ENCODE measurements at places on chromosomes 5 and 9.

- no peak for DNase-seq
These were observed 141.4 kb downstream of the EBF1 start for GRCh38 chr5:158958021-158958994.

DNA sequence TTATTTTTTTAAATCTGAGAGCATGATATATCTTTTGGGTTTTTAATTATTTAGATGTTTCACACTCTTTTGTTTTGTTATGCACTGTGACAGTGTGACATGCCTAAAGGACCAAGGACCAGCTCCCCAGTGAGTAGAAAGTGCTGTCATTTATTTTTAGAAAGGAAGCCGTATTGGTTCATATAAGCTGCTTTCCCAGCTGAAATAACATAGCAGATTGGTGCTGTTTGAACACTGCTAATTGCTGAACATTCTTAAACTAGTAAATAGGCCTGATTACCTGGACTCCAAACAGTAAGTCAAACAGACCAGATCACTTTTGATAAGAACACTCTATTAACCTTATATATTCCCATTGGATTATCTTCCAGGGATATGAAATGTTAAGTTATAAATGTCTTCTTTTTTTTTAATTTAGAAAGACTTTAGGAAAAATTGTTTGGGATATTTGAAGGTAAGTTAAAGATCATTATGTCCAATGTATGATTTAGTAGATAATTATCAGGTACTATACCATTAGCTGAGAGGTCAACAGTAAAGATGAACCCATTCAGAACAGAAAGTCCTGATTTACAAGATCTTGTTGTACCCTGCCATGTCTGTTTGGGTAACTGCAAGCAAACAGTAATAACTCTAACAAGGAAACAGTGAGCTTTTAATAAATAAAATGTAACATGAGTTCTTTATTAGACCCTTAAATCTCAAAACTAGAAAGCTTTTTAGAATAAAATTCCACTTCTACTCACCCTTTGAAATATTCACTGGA is 27.8 kb upstream of the ELL2 start:
- no peak for DNase-seq

DNA sequence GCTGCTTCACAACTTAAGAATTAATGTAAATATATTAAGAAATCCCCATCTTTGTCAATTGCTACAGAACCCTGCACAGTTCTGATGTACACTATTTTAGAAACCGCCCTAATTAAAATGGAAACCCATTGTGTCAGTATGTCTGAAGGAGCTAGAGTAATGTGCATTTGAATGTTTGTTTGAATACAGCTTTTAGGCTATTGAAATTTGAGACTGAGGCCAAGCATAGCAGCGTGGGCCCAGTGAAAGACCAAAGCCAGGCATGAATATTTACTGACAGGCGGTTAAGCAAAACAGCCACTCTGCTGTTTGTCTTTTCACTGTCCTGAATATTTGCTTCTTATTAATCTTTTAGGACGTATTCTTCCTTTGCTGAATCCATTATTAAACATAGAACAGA is 252.3 kb downstream of the IZUMO3 start:
- DNase-seq = no peak

DNA sequence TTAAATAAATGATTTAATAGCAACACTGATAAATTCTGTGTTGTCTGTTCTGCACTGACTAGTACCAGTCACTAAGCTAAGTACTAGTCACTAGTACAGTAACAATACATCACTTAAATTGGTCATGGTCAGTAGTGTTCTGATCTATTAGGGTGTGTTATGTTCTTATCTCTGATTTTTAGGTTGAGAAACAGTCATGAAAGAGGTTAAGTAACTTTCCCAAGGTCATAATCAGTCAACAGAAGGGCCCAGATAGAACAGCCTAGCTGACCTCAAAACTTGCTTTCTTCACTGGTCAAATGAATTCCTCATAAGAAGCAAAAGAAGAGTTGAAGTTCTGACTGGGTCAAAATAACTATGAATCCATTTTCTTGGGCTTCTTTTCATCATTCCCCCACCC is 1492.7 kb downstream of the MAT2B start:
- DNase-seq = no peak

GRCh38 chr9:83959061-83959460 is 21.0 kb downstream of the HNRNPK start:
- no peak for DNase-seq

- no peak for DNase-seq
These were observed 533.4 kb upstream of the GRIA1 start for GRCh38 chr5:152956943-152957613.

DNA sequence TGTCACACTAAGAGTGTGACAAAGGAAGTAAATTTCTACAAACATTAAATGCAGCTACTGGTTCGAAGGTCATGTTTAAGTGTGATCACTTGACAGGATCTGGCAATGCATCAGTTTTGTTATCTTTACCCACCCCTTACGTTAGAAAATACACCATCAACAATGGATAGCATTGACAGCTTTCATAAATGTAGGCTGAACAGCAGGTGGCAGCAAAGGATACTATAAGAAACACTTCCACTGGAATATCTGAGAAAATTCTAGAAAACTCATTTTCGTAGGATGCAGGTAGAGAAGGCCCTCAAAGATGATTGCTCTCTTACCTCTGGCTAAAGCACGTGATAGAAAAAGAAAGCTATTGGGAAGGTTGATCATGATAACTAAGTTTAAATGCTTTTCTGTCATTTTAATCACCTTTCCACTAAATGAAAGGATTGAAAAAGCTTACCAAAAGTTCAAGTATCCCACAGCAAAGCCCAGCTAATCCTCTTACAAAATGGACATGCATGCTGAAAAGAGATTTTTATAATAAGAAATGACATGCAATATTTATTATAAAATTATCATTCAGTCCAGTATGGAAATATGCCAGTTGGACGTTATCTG is 292.5 kb downstream of the PARP8 start:
- DNase-seq = no peak

- no peak for DNase-seq
These were observed 36.2 kb downstream of the SLC44A1 start for GRCh38 chr9:105280691-105281090.

DNA sequence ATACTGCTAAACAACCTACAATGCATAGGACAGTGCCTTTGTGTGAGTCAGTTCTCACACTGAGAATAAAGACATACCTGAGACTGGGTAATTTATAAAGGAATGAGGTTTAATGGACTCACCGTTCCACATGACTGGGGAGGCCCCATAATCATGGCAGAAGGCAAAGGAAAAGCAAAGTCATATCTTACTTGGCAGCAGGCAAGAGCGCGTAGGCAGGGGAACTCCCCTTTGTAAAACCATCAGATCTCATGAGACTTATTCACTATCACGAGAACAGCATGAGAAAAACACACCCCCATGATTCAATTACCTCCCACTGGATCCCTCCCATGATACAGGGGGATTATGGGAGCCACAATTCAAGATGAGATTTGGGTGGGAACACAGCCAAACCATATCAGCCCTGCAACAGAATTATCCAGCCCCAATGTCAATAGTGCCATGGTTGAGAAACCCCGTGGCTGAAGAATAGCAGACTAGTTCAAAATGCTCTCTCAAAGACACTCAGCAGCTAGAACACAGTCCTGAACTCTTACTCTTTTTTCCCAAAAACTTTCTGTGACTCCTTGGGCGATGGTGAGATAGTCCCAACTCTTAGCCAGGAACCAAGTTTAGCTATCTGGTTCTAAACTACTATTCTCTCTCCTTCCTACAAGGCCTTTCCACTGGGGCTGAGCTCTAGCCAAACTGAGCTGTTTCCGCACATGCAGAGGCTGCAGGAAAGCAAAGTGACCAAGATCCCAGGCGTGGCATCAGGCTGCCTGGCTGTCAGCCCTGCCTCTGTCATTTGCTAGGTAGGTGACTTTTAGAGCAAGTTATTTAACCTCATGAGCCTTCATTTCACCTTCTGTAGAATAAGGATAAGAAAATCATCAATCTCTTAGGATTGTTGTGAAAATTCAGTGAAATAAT is 21.7 kb downstream of the FAT2 start:
- no peak for DNase-seq

DNA sequence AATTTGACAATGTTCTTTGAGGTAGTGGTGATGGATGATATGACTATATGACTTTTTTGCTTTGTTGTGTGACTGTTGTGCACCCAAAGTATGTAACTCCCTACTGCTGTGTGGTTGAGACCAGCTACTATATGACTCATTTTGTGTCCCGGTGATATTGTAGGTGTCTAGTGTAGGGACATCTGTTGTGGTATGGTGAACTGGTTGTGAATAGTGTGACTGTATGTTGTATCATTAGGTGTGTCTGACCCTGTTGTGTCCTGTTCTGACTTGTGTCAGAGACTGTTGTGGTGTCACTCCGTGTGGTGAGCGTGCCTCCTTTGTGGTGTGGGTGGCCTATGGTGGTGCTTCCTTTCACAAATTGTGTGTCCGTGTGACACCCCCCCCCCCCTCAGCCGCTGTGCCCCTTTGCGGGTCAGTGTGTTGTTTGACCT is 11.2 kb upstream of the CXXC5 start:
- no peak for DNase-seq

- no peak for DNase-seq
These were observed 10.4 kb upstream of the FAM120AOS start for GRCh38 chr9:93463638-93464248.

DNA sequence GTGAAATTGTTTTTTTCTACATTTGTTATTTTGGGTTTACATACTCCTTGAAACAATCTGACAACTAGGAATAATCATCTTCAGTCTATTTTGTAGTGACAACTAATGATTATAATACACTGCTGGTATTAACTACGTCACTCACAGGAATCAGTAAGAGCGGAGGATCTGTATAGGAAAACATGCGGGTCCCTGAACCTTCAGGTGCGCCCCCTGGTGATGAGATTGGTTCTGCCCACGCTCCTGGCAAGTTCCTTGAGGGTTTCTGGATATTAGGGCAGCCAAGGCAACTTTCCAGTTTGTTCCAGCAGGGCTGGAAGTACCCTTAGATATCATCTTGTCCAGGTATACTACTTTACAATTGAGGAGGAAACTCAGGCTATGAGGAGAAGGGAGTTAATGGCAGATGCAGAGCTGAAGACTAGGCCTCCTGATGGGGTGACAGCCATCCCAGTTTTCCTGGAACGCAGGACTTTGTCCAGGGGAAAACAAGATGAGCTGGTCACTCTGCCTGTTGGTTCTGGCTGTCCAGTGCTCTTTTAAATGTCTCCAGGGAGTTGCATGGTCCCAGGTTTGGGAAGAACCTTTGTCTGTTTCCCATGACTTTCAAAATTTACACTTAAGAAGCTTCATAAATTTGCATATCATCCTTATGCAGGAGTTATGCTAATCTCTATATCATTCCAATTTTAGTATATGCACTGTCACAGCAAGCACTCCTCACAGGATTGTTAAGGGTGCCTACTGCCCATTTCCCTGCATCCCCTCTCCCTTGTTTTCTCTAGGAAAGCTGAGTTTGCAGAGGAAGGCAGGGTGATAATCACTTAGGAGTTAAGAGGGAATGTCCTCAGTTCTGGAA is 14.9 kb upstream of the WNT8A start:
- DNase-seq = peak; percentile 36

GRCh38 chr5:65307088-65307487 is 174.6 kb downstream of the ADAMTS6 start:
- DNase-seq = no peak

DNA sequence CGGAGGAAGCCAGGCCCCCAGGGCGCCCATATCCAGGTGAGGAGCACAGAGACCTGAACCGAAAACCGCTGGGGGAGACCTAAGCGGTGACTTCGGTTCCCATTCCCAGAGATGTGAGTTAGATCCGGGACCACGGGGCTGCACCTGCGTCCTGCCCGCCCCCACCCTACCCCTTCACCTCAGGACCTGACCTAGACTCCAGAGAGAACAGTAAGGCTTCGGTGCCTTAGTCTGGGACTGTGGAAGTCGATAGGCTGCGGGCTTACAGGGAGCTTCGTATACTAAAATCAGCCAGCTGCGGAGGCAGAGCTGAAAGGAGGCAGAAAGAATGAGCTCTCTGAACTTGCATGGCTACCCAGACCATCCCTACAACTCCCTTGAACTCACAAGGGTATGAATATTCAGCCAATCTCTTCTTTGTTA is 518 bp upstream of the FAM13B start:
- no peak for DNase-seq

- no peak for DNase-seq
These were observed 56.1 kb upstream of the TAS2R1 start for GRCh38 chr5:9686216-9686615.

GRCh38 chr5:103942587-103943186 is 380.1 kb upstream of the NUDT12 start:
- DNase-seq = no peak

GRCh38 chr9:75134495-75134894 is 46.2 kb downstream of the OSTF1 start:
- no peak for DNase-seq

- DNase-seq = no peak
These were observed 53.2 kb downstream of the FAM114A2 start for GRCh38 chr5:153985498-153985897.

- no peak for DNase-seq
These were observed 8.1 kb upstream of the TENT4A start for GRCh38 chr5:6705088-6705487.

DNA sequence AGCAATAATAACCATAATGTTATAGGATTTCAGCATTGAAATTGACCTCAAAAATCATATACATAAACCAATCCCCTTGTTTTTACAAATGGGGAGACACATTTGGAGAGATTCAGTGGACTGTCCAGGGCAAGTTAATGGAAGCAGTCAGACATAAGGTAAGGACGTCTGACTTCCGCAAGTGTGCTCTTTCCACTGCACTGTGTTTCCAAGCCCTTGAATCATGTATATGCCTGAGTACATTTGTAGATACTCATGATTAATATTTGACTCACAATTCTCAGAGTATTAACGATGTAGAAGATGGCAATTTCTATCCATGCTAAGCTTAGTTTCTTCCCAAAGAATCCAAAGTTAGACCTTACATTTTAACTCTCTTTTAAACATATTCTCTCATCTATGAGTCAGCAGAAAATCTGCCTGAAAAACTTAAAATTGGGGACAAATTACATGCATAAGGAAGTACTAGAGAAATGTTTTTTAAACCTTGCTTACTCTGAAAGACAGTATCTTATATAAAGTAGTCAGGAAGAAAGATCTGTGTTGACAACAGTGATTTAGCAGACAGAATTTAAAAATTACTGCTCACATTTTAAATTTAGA is 165.3 kb downstream of the NFIB start:
- DNase-seq = no peak

- DNase-seq = no peak
These were observed 3.9 kb upstream of the SPINK1 start for GRCh38 chr5:147835386-147835798.
